ENCODE measurements at places on chromosomes 4 and X.

DNA sequence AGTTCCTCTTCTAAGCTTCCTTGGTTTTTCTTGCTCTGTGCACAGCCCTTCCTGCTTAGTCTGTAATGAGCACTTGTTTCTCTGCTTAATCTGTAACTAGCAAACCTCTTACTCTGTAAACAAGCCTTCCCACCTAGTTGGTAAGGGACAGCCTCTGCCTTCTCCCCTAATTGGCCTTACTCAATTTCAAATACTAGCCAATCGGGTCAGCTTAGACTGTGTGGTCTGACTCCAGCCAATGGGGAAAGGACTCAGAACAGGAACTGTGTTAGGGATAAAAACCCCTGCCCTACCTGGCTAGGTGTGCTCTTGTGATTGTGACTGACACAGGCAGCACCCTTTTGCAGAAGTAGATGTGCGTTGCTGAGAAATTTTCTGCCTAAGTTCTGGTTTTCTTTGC is 136.5 kb upstream of the AADAT start:
- H3K4me1 ChIP-seq = peaks cover 18% of the 10 kb centered on the region
- H3K36me3 ChIP-seq = no peaks in the 10 kb centered on the region
- no peak overlapping the region for H3K27ac ChIP-seq
- no peak overlapping the region for H3K4me3 ChIP-seq

DNA sequence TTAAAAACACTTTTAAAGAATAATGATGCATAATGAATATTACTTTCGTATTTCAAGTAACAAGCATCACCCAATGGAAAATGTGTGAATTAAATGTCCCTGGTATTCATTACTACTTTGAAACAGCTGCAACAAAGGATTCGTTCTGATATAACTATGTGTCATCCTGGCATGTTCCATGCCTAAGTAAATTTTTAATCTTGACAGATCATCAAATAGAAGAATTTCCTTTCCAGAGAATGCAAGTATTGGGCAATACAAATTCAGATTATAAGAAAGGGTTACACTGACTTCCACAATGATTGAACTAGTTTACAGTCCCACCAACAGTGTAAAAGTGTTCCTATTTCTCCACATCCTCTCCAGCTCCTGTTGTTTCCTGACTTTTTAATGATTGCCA is 105.3 kb downstream of the SPCS3 start:
- no peaks in the 10 kb centered on the region for H3K4me1 ChIP-seq
- H3K4me3 ChIP-seq = no peak overlapping the region
- no peak overlapping the region for H3K27ac ChIP-seq
- no peaks in the 10 kb centered on the region for H3K36me3 ChIP-seq

GRCh38 chr4:25993395-25994185 is 79.6 kb downstream of the SMIM20 start:
- H3K4me3 ChIP-seq = no peak overlapping the region
- H3K27ac ChIP-seq = no peak overlapping the region
- no peak for DNase-seq
- H3K27me3 ChIP-seq = peaks cover 7% of the 10 kb centered on the region
- peaks cover 9% of the 10 kb centered on the region for H3K4me1 ChIP-seq
- H3K36me3 ChIP-seq = no peaks in the 10 kb centered on the region

DNA sequence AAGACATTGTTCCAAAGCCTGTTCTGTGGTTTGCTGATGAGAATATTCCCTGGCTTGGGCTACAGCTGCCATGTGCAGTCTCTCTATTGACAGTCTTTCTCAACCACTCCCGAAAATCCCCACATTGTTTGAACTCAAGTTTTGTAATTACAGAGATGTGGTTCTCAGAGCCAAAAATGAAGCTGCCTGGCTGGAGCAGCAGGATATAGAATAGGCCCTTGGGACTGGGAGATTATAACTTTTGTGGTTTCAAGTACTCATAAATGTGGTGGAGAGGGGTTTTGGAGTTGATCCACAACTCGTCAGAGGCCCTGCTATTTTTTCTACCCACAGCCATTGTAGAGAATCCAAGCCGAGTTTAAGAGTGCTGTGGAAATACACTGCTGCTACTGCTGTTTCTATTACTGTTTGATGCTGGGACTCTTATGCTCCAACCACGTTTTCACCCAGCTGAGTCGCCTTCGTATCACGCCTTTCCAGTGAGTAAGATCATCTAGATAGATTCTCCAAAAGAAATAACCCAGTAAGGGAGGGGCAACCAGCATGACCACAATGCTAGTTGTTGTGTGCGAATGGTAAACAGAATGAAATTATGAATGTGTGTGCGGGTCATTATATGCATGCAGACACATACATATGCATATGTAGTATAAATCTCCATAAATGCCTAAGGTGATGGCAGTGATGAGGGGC is 57.1 kb upstream of the ATXN3L start:
- peaks cover 8% of the 10 kb centered on the region for H3K27me3 ChIP-seq
- no peak overlapping the region for H3K27ac ChIP-seq
- H3K36me3 ChIP-seq = no peaks in the 10 kb centered on the region
- DNase-seq = no peak
- H3K4me1 ChIP-seq = peaks cover 29% of the 10 kb centered on the region

GRCh38 chrX:132837967-132838366 is 120.5 kb downstream of the HS6ST2 start:
- no peak for DNase-seq
- no peaks in the 10 kb centered on the region for H3K4me1 ChIP-seq
- H3K27ac ChIP-seq = no peak overlapping the region
- H3K36me3 ChIP-seq = no peaks in the 10 kb centered on the region
- H3K27me3 ChIP-seq = no peaks in the 10 kb centered on the region

DNA sequence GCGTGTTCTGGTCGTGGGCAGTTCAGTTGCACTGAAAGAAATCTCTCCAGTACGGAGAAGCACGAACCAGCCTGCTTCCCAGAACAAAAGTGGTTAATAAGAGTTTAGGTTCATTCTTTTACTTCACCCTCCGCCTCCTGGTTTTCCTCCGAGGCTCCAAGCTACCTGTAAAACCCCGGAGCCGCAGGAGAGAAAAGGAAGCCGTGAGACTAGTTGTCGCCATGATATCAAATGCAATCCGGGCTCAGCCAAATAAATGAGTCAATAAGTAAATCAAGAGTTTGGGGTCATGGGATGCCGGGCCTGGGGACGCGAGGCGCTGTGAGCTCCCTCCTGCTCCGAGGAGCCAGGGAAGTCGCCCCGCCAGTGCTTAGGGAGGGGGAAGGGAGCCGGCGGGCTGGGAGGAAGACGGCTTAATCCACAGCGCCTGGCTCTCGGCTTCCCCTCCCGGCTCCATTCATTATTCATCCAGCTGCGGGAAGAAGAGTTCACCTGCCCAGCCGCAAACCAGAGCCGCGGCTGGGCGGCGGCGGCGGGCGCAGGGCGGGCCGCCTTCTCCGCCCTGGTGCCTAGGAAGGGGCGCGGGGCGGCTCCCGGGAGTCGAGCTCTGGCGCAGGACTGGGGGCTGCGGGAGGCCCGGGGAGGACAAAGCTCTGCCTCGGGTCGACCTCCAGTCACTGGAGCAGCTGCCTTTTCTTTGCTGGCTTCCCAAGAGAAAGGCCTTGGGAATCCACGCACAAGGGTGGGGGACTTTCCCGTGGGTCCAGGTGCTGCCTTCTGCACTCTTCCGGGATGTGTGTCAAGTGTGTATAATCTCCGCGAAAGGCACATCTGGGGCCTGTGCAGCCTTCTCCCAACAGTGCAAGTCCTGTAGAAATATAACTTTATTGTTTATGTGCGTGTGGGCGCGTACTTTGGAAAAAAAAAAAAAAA is 1.7 kb downstream of the FRAS1 start:
- peaks cover 65% of the 10 kb centered on the region for H3K27me3 ChIP-seq
- no peak for DNase-seq
- H3K36me3 ChIP-seq = no peaks in the 10 kb centered on the region
- H3K4me1 ChIP-seq = peaks cover 34% of the 10 kb centered on the region
- H3K4me3 ChIP-seq = peak overlapping the region; percentile 83

DNA sequence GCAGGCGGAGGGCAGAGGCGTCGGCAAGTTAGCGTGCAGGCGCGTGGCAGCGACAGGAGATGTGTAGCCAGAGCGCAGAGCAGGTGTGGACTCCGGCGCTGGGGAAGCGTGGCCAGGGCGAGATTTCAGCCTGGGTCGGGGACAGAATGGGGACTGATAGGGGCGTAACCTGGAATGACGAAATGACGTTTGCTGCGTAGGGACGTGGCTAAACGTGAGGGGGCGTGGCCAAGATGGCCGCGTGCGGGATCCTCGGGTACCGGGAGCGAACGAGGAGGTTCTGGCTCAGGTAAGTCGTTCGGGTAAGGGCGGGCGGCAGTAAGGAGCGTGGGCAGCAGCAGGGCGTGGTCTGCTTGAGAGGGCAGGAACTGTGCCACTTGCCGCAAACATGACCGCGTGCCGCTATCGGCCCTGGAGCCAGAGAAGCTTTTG is 10.9 kb upstream of the CLTRN start:
- DNase-seq = peak; percentile 90

DNA sequence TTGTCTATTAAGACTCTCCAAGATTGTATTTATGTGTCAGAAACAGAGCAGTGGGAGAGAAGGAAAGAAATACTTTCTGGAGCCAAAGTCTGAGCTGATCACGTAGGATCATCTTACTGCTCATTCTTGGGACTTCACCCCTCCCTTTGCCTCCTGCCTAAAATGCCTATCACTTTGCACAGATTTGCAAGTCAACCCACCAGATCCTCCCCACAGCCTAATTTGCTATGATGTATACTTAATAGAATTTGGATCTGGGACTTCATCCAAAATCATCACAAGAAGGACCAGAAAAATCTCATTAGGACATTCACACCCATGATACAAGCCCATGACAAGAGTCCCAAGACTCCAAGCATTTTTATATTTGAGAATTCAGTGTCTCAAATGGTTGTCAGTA is 290.2 kb downstream of the FBXW7 start:
- H3K36me3 ChIP-seq = no peaks in the 10 kb centered on the region
- peaks cover 6% of the 10 kb centered on the region for H3K27me3 ChIP-seq
- no peak overlapping the region for H3K4me3 ChIP-seq
- H3K4me1 ChIP-seq = peaks cover 3% of the 10 kb centered on the region

DNA sequence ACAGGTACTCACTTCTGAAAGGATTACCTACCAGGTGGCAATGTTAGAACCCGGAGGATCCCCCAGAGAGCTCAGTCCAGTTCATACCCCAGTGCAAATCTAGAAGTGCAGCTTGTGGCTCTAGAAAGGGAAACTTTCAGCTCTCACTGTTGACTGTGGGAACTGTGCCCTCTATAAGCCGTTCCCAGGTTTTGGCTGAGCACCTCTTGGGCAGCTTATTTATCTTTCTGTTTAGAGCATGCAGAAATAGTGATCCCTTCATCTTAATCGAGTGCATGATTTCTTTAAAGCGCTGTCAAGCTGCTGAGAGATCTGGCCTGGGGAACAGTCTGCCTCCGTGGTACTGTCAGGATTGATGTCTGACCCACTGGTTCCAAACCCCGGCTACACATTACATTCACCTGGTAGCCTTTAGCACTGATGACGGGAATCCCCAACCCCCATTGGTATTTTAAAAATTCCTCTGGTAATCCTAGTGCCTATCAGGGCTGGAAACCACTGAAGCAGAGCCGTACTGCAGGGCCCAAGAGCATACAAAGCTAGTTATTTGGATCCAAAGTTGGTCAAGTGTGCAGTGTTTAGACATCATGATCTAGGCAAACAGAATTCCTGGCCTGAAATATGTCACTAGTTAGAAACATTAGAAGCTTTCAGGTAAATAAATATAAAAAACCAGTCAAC is 103.2 kb downstream of the KLHL8 start:
- peaks cover 30% of the 10 kb centered on the region for H3K36me3 ChIP-seq

GRCh38 chr4:156628858-156629257 is 342.7 kb downstream of the PDGFC start:
- no peak overlapping the region for H3K27ac ChIP-seq
- H3K4me3 ChIP-seq = no peak overlapping the region
- no peak for DNase-seq
- no peaks in the 10 kb centered on the region for H3K36me3 ChIP-seq
- no peaks in the 10 kb centered on the region for H3K4me1 ChIP-seq
- no peaks in the 10 kb centered on the region for H3K27me3 ChIP-seq

GRCh38 chrX:68723491-68724155 is 76.2 kb downstream of the STARD8 start:
- H3K4me1 ChIP-seq = no peaks in the 10 kb centered on the region
- no peaks in the 10 kb centered on the region for H3K36me3 ChIP-seq
- H3K4me3 ChIP-seq = no peak overlapping the region
- no peak overlapping the region for H3K27ac ChIP-seq

DNA sequence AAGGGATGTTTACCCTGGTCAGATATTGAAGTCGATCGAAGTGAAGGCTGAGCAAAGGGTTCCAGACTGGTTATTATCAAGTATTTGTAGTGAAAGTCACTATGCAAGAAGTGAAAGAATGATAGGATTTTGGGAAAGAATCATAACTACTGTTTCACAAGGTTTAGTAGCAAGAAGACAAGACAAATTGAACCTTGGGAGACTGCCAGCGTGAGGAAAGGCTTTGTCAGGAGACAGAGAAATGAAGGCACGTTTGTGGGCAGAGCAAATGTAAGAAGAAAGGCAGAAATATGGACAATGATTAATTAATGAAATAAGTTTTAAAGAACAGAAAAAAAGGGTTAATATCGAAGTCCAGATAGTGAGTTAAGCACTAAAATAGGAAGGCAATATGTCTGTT is 456.8 kb downstream of the TRIML1 start:
- no peak overlapping the region for H3K4me3 ChIP-seq
- no peak for DNase-seq
- no peaks in the 10 kb centered on the region for H3K36me3 ChIP-seq
- no peaks in the 10 kb centered on the region for H3K4me1 ChIP-seq
- no peaks in the 10 kb centered on the region for H3K27me3 ChIP-seq

GRCh38 chr4:162116095-162116779 is 47.6 kb downstream of the FSTL5 start:
- no peak overlapping the region for H3K4me3 ChIP-seq
- no peak overlapping the region for H3K27ac ChIP-seq
- H3K36me3 ChIP-seq = no peaks in the 10 kb centered on the region

DNA sequence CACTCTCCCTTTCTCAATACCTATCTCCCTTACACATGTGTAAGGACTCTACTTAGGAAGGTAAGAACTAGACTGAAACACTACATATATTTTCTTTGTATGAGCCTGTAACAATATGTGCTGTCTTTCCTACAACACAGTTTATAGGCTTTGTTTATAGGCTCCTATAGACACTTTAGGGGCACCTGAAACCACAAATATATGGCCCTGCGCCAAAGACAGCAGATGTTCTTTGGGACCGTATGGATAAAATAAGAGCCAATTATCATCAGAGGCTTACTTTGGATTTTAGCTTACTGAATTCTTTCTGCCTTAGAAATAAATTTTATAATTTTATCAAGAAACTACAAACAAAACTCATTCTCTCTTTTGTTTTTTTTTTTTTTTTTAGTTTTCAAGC is 16.6 kb upstream of the CXCL3 start:
- H3K4me1 ChIP-seq = no peaks in the 10 kb centered on the region
- H3K27ac ChIP-seq = no peak overlapping the region
- no peak overlapping the region for H3K4me3 ChIP-seq
- H3K27me3 ChIP-seq = peaks cover 6% of the 10 kb centered on the region

DNA sequence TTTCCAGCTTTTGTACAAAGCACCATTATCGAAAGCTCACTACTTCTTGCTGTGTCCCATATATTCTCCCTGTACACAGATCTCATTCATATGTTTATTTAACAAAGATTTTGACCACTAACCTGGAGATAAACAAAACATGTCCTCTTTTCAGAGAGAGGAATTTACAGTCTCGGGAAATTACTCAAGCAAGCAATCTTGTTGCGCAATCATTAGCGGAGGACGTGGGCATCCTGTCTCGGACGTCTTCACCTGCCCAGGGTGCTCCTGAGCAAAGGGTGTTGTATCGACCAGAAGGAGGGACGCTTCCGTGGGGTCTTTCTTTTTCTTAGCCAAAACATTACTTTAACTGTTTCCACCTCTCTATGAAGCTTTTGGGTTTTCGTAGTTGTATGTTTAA is 66.5 kb upstream of the CLCN4 start:
- no peak for DNase-seq
- peaks cover 38% of the 10 kb centered on the region for H3K36me3 ChIP-seq
- H3K27me3 ChIP-seq = peaks cover 7% of the 10 kb centered on the region
- H3K4me3 ChIP-seq = no peak overlapping the region
- H3K4me1 ChIP-seq = peaks cover 30% of the 10 kb centered on the region

Data from stimulated activated naive B cell treated with anti-CD40 and anti-IgM and Interleukin-4, amounts not matched to agents 10 μg/mL and 1 μg/mL and 100 μg/mL, for 72 hours (primary cell).